Stimulated activated CD4-positive, alpha-beta T cell treated with anti-CD3 and anti-CD28 coated beads, TNF-alpha, amount 100 ng/mL, for 1 hour (primary cell): ENCODE measurements at places on chromosomes 5 and 9.

DNA sequence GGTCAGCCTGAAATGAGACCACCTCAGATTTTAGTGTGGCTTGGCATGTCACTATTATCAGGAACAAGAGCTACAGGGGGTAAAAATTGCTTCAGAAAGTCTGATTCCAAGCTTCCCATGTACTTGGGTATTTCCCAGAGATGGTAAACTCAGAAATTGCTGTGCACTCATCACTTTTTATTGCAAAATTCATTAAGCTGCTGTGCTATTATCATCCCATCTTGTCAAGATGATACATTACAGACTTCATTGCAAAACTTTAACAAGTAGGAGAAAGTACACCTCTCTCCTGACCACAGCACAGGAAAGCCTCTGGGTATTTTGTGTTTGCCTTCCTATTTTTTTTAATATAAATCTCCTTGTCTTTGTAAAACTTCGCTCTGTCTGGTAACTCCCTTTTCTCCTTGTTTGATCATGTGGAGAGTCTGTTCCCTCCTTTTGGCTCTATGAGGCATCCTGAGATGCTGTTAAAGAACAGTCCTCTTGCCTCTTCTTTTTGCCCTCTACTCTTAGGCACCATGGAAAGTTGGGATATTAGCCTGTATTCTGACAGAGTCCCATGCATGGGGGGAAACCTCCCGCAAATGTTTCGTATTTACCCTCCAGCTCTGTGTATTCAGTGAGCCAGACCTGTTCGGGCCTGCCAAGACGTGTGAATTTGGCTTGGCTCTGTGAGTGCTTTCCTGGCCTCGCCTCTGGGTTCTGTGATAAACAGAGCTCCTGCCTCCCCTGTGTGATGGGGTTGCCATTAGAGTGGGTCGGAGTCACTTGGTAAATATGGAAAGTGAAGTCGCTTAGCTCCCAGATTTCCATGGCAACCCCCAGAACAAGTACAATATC lies 260.7 kb downstream of the NR3C1 start:
- no peak for DNase-seq

DNA sequence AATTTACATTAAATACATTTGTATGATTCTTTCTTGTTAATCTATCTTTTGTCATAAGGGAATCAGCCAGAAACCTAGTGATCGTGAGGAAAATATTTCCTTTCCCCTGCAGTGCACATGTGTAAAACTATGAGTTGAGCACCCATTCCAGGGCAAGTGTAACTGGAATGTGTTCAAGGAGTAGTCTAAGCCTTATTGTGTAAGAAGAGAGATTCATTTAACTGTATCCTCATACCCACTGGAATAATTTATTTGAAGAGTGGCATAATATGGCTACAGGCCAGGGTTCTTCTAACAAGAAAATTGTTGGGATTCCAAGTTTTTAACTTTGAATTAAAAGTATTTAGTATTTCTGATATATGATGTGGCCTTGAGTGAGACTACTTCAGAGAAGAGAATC lies 1692.7 kb downstream of the EFNA5 start:
- no peak for DNase-seq

- DNase-seq, result no peak
These were observed 53.8 kb upstream of the KLF9 start for GRCh38 chr9:70468291-70468690.

DNA sequence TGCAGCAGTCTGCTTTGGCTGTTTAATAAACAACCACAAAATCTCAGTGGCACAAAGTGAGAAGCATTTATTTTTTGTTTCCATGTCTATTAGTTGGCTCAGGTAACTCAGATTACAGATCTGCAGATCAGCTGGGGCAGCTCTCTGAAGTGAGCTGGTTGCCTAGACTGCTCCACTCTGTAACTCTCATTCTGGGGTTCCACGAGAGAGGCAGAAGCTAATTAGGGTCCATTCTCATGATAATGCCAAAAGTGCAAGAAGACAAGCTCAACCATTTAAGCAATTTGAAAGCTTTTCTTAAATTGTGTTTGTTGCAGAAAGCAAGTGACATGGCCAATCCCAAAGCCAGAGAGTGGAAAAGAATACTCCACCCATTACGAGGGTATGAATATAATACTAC lies 13.2 kb downstream of the MEIKIN start:
- no peak for DNase-seq

- no peak for DNase-seq
These were observed 1571.3 kb downstream of the MAT2B start for GRCh38 chr5:165076686-165077085.

- DNase-seq, result no peak
These were observed at the start of gene C9orf50 for GRCh38 chr9:129620669-129621295. C9orf50 (minus strand) TSS chr9:129621101; CDS start chr9:129620574, 527 bp downstream.

GRCh38 chr5:81879936-81880335 lies 91.9 kb upstream of the ATG10 start:
- no peak for DNase-seq

DNA sequence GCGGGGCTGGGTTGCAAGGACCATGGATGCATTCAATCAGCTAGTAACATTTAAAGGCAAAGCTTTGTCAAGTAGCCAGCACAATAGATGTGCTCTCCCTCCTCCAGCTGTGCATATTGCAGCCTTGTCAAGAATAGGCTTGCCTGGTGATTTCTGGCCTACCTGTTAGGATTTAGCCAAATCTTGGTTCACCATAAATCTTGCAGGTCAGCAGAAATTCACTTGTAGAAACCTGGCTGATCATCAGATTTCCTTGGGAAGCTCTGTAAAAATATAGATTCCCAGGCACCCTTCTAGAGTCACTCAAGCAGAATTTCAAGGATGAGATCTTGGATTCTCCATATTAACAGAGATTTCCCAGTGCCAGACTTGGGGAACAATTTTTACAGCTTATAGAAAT lies 152.2 kb upstream of the SLC12A2 start:
- DNase-seq, result no peak

DNA sequence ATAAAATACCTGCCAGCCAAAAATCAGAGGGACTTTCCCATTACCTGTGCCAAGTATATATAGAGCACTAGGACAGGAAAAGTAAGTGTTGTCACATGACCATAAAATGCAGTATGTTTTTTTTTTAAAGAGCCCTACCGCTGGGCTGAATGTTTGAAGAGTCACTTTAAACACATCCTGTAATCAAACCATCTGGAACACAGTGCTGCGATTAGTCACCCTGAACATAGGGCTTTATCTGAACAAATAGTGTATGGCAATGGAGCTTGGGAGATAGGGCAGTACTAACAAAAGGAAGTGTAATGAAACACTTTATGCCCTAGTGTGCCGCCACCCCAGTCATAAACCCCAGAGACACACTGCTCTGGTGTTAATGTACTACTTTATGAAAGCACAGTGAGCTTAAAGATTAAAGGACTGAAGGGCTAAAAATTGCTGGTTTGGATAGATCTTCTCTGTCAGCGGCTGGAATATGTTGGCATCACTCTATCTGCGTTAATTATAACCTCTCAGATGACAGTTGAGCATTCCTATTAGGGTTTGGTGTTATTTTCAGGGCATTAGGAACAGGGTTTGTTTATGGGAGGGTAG lies 90.4 kb downstream of the ZNF608 start:
- DNase-seq, result no peak

- no peak for DNase-seq
These were observed 26.1 kb upstream of the CTSL start for GRCh38 chr9:87699835-87700234.
